ENCODE measurements at places on chromosomes 1 and 21. TPM values are rescaled to one million over a fixed set of nuclear protein-coding genes. Genes with fewer than 3 reads are reported as not detected.

DNA sequence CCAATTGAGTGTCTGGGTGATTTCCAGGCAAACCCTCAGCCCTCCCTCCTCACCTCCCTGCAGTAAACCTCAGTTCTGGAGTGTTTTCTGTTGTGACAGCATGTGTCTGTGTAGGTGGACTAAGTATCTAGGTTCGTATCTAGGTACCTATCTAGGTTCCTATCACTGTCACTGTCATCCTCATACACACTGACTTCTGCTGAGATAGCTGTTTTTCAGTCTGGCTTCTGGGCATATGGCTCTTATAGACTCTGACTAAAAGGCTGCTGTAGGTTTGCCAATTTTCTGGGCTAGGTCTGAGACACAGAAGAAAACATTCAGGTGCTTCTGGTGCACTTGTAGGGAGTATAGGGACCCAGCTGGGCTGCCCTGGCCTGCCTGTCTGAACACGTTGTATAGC is 8.1 kb upstream of the TRIM67 start:
- DNase-seq = no peak

DNA sequence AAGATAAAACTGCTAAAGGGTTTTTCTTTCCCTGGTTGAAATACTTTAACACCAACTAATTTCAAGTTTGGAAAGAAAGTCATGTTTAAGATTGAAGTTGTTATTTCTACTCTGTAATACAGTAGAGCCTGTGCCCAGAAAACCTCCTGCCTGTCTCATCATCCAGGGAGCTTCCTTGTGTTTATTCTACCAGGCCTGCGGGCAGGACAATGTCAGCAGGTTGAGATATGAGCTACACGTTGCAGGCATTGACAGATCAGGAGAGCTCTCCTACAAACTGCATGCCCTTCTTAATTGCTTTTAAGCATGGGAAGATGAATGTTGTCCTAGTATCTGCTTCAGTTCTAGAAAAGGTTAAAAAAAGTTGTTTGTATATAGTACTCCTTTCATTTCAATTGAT is 43.1 kb upstream of the CTBS start:
- DNase-seq = no peak

- no peak for DNase-seq
Observed at GRCh38 chr1:15937146-15937545, 38.8 kb downstream of the ZBTB17 start.

DNA sequence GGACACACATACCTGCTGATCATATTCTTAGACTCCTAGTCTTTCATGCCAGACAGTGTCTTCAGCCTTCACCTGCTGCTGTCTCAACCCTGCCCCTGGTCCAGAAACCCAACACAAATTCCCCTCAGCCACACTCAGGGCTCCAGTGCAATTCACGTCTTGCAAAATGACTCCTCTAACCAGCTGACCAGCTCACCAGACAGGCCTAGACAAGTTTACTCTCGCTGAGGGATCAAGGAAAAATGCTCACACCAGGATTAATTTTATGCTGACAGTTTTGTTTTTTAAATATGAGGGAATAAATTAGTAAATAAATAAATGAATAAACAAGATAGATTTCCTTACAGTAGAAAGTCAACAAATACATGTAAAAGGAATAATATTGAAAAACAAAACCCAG is 28.5 kb downstream of the CCDC185 start:
- no peak for DNase-seq

DNA sequence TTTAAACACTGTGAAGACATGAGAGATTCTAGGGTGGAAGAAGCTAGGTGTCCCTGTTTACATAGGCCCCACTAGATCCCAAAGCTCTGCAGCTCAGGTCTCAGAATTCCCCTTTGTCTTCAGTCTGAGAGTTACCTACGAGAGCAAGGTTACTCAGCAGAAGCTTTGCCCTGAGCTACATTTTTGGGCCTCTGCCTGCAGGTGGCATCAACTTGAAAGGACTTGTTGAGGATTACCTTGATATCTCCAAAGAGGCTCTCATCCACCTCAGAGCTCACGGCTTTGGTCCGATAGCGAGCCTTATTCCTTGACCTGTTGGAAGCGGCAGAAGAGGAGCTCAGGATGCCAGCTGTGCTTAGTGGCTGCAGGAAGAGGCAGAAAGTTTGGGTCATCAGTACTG is 7.0 kb downstream of the CFAP45 start:
- no peak for DNase-seq

- no peak for DNase-seq
Observed at GRCh38 chr1:69120817-69121216, 446.9 kb upstream of the LRRC7 start.

DNA sequence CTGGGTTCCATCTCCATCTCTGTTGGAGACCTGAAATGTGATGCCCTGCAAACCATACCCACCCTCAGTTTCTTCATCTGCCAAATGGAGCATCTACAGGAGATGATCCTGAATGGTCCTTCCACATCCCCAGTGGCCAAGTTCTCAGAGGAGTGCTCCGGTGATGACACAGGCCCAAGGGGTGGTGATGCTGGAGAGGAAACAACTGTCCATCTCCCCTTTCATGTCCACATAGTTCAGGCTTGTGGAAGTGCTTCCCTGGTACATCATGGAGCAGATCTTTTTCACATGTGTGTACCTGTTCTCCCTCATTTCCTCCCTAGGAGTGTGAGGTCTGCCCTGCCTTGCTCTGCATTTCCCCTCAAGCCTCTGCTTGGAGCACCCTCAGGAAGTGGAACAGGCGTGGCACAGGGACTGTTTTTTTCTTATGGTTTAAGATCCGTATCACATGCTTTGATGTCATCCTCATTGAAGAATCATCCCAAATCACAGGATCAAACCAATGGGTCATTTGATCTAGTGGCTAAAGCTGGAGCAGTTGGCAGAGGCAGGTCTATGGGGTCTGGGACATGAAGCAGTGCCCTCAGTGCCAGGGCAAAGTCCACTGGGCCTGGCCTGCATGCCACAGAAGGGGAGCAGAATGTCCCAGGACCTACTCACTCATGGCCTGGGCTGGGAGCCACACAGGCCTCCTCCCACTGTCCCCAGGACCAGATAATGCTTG is 8.2 kb upstream of the TRIM63 start:
- DNase-seq = no peak

Gene GBP6
- not detected for total RNA-seq

Gene KRTAP11-1
- not detected for total RNA-seq
